Right hindlimb (tissue), 1 donor: ENCODE measurements at places on chromosomes 7 and 10.
A peak's percentile ranks its signal among the peaks of the same experiment; 100 is the strongest.

DNA sequence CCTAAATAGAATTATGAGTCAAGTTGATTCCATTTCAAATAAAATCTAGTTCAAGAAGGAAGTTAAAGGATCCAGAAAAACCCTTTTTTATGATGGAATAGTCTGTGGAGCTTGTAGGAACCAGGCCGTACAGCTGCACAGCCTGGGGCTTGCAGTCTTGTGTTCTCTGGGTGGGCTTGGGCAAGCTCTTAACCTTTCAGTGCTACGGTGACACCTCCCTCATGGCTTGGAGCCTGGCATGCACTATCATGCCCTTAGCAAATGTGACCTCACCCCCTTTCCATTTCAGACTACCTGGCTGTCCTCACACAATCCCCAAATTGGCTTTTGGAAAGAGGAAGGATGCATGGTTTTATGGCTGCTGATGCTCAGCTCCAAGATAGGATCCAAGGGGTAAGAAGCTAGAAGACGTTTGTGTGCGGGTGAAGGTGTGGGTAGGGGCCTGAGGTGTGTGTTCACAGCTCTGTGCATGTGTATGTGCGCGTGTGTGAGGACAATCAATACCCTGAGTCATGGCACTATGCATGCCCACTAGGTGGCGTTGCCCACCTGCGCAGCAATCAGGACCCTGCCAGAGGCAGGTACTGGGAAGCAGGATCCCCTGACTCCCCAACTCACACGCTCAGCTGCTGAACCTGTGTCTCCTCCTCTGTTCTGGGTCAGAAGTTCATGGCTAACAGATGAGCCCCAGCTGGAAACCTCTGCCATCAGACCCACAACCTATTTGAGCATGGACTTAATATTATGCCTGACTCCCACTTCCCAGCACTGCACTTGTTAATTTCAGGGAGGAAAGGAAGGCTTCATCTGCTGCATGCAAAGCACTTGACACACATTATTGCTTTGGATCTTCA is 113.4 kb downstream of the PTPN20 start:
- peak; percentile 63 for DNase-seq

GRCh38 chr10:21888959-21889358 is 114.6 kb downstream of the DNAJC1 start:
- DNase-seq: no peak

DNA sequence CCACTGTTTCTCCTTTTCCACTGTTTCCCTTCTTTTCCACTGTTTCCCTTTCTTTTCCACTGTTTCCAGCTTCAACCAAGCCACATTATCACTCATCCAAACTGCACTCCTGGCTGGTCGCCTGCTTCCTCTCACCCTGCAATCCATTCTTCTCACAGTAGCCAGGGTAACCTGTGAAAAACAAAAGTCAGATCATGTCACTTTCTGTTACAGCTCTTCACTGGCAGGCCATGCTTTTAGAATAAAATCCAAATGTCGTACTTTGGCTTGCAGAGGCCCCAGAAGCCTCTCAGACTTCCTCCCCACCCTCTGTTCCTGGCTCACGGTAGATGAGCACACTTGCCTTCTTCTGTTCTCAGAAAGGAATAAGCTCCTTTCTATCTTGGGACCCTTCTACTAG is 33.9 kb downstream of the STARD3NL start:
- peak; percentile 68 for DNase-seq

GRCh38 chr10:11319990-11320602 is 291.4 kb downstream of the USP6NL start:
- no peak for DNase-seq

- no peak for DNase-seq
These were observed 57.2 kb upstream of the LBX1 start for GRCh38 chr10:101286248-101287046.

DNA sequence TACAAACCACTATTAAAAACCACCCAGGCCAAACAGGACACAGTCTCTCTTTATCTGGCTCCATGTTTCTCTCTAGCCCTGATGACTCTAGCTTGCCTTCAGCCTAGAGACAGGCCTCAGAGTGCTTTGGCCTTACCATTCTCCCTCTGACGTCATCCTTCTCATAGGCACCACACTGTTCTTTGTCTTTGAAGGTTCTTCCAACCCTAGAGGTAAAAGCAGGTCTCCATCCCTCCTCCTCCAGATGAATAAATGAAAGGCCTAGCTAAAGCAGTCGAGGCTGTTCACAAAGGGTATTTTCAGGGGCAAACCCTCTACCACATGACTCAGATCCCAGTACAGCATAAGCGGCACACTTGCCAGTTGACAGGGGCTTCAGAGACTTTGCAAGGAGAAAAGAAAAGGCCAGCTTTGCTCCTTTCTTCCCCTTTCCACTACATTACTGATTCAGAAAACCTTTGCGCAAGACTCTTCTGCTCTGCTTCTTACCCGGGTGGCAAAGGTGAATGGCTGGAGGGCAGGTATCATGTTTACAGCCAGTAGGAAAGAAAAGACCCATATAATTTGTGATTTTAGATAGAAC is 14.8 kb downstream of the NFE2L3 start:
- DNase-seq: no peak

DNA sequence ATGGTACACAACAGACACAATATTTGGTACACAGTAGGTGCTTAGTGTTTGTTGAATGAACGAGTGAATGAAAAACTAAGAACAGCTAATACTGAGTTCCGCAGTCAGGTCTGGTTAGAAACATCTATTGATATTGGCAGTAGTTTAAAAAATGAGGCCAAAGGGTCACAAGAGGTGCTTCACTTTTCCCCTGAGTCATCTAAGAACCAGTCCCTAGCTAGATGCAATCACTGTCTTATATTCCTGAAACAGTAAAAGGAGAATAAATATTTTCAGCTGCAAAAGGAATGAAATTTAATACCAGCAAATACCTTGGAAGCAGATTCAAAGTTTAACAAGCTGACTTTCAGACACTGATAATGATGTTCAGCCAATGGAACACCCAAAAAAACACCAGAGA is 54.5 kb downstream of the SCRN1 start:
- DNase-seq: no peak

DNA sequence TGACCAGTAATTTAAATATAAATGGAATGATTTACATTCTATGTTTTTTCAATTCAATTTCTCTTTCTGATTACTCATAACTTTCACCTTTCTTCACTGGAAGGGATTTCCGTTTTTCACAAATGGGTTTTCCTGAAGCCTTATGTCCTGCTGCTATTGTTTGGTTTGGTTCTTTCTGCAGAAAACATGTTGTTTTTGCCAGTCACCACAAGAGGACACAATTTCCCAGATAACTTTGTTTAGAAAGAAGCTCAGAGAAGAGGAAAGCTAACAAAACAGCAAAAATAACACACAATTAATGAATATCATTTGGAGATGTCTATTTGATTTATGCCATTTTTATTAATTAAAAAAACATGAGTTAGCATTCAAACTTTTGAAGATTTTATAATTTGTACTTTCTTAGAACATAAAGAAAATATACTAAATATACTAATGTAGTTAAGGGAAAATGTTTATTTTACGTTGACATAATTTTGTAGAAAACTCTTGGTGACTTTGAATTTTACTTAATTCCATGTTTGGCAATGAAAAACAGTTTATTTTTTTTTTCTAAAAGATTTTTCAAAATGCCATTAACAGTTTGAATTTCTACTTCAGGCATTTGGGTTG is 4.6 kb upstream of the TWIST1 start:
- no peak for DNase-seq

- DNase-seq: no peak
These were observed 118.8 kb upstream of the SFMBT2 start for GRCh38 chr10:7529638-7530037.

DNA sequence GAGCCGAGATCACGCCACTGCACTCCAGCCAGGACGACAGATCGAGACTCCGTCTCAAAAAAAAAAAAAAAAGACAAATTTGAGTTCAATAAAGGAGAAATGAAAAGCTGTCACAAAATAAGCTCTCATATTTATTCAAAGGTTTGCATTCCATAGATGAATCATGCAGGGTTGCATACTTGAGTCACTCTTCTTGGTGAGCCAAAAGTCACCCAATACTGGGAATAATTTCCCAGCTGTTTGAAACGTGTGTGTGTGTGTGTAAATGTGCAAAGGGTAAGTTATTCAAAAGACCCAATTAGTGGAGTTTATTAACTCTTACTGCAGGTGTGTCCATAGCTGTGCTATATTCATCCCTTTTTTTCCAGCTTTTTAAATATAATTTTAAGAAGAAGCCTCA is 297.7 kb downstream of the CCDC3 start:
- no peak for DNase-seq

- DNase-seq: no peak
These were observed 953.2 kb downstream of the SORCS3 start for GRCh38 chr10:105594296-105594695.

GRCh38 chr7:7701527-7701926 is 16.9 kb downstream of the RPA3 start:
- DNase-seq: no peak

- no peak for DNase-seq
These were observed 28.6 kb downstream of the ST7 start for GRCh38 chr7:116981939-116982338.

DNA sequence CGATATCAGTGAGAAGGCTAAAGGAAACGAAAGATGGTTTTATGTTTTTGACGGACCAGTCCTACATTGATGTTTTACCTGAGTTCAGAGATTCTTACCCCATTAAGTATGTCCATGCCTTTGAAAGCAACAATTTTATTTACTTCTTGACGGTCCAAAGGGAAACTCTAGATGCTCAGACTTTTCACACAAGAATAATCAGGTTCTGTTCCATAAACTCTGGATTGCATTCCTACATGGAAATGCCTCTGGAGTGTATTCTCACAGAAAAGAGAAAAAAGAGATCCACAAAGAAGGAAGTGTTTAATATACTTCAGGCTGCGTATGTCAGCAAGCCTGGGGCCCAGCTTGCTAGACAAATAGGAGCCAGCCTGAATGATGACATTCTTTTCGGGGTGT is 27.7 kb downstream of the MET start:
- DNase-seq: no peak

DNA sequence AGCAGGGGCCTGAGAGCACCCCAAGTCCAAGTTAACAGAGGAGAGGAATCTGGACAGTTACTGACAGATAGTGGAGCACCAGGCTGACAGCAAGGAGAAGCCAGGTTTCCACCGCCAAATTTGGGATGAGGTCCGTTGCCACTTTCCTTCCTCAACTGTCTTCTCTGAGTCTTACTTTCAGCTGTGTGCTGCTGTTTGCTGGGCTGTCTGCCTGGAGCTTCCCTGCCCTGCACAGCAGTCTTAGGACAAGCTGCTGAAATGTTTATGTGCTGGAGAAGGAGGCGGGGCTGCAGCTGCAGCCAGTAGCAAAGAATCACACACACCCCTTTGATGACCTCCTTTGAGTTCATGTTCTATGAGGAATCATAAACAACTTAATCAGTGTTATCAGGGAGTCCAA is 17.4 kb upstream of the CYP3A7 start:
- no peak for DNase-seq

DNA sequence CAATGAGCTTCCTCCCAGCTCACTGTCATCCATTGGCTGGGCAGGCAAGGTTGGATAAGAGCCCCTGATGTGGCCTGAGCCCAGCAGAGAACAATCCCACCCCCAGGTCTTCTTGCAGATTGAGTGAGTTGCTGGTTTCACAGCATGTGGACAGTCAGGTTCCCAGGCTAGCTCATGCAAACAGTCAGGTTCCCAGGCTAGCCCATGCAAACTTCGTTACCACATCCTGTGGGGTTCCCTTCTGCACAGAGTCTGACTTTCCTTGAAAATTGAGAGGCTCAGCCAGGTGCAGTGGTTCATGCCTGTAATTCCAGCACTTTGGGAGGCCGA is 67.1 kb downstream of the TMEM130 start:
- DNase-seq: no peak

GRCh38 chr10:32317795-32318357 is 29.1 kb downstream of the EPC1 start:
- no peak for DNase-seq

DNA sequence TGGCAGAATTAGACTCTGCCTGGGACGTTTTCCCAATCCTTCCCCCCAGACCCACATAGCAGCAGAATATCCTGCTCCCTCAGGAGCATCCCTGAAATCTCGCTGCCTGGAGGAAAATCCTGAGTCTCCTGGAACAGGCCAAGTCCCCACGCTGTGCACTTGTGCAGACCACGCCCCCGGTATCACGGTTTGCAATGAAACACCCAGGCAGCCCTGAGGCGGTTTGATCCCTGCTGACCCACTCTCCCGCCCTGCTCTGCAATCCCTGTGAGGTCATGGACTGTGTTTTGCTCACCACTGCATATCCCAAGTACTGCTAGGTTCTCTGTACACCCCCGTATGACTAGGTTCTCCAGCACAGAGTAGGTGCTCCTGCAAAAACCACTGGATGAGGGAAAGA is 411.8 kb upstream of the MGMT start:
- no peak for DNase-seq

DNA sequence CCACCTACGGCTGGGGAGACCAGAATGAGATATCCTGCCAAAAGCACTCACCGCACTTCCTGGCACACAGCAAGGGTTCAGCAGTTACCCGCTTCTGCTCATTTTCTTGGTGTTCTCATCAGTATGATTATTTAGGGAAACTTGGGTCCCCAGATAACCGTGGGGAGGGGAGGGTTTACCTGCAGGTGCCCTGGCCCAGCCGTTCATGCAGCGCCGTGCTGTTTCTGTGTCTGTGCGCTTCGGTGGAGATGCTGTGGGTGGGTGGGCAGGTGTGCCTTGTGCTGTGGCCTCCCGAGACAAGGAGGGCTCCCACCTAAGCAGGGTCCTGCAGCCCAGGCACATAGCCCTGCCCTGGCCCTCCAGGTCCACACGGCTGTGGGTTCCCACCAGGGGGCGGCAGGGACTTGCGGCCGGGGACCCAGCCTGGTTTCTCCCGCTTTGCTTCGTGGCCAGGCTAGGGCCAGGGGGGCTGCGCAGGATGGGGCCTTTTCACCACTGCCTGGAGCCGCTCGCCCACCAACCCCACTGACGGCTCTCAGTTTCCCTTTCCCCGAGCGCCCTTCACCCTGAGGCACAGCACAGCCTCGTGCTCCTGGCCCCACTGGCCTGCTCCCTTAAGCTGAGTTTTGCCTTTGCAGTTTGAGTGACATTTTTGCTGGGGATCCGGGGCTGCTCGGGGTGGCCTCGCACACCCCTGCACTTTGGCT is 78.5 kb downstream of the LHPP start:
- DNase-seq: peak; percentile 81

GRCh38 chr7:2190531-2190930 is 42.2 kb downstream of the MAD1L1 start:
- no peak for DNase-seq

GRCh38 chr7:23184709-23185359 is 3.0 kb downstream of the NUP42 start:
- DNase-seq: peak; percentile 72

DNA sequence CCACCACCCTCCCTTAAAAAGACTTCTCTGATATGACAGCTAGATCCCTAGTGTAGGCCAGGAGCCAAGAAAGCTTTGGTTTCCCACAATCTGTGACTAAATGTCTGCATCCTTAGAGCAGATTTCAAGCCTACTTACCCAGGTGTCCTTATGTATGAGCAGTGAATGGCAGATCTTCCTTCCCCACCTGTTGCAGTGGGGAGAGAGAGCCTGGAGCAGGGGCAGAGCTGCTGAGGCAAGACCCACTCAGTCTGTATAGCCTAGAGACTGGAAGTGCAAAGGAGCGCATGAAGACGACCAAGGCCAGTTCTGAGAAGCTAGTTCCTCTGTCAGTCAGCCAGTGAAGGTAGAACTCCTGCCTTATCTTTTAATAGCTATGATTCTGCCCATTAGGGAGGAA is 180.1 kb downstream of the GRM3 start:
- no peak for DNase-seq

- no peak for DNase-seq
These were observed 125.6 kb upstream of the TMEM106B start for GRCh38 chr7:12085516-12085915.

- DNase-seq: no peak
These were observed 68.1 kb upstream of the CAMK2B start for GRCh38 chr7:44393238-44394111.

GRCh38 chr7:1457949-1458682 is 1.2 kb downstream of the MICALL2 start:
- DNase-seq: no peak
